ENCODE measurements at places on chromosomes 5 and 9.

DNA sequence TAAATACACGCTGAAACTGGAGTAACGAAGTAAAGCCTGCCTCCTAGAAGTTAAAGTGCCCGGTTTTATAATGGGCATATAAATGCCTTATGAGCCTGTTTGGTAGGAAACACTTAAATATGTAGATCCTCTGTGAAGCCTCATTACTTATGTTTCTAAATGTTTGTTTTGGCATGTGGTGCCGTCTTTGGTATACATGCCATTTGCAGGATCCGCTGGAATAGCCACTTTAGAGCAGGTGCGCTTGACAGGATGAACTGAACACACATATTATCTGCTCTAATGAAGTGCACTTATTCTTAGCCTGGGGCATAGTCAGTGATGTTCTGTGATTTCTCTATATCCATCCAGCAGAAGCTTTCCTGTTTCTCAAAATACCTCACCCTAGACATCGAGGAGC lies 778.1 kb upstream of the WWC1 start:
- DNase-seq = no peak

- DNase-seq = no peak
Measured at GRCh38 chr5:96577909-96578308, 84.3 kb upstream of the CAST start.

DNA sequence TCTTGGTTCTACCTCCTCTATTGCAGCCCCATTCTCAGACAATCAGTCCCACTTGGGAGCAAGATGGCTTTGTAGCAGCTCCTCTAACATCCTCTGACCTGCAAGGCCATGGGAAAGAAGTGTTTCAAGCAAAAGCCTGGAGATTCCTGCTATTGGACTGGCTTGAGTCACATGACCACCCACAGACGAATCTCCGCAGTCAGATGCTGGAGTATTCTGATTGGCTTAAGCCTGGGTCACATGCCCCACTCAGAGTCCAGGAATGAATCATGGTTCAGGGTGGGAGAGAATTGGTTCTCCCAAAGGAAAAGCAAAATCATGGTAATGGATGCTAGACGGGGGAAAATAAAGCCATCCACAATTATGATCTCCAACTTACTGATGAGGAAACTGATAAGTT lies 22.6 kb upstream of the LMX1B start:
- no peak for DNase-seq

DNA sequence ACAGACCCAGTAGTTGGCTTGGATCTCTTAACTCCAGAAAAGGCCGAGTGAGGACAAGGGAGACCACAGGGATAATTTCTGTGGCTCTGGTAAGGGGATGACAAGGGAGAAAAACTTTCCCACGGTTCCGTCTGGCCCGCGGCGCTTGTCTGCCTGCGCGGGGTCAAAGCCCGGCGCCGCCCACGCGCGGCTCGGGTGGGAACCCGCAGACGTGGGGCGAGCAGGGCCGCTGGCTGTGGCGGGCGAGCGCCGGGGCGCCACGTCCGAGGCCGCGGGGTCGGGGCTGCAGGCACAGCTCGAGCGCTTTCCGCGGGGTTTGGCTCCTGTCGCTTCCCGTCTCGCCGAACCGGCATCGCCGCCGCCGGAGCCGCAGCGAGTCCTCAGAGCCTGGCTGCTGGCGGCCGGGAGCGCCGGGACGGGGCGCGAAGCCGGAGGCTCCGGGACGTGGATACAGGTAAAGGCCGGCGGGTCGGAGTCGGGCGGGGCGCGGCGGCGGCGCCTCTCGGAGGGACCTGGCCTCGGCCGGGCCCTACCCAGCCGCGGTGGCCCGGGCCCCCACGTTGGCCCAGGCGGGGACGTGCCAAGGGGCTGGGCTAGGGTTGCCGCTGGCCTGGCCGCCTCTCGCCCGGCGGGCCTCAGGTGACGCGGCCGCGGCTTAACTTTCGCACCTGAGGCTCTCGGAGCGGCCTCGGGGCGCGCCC lies at the start of gene RNF180:
Gene RNF180, plus strand, starts transcription at position 344 of the 701 bp plus-strand sequence. CDS start 34,965 bp downstream, outside the sequence.
- peak; percentile 6 for DNase-seq

- DNase-seq = no peak
Measured at GRCh38 chr9:72089451-72090130, 29.2 kb upstream of the C9orf57 start.

DNA sequence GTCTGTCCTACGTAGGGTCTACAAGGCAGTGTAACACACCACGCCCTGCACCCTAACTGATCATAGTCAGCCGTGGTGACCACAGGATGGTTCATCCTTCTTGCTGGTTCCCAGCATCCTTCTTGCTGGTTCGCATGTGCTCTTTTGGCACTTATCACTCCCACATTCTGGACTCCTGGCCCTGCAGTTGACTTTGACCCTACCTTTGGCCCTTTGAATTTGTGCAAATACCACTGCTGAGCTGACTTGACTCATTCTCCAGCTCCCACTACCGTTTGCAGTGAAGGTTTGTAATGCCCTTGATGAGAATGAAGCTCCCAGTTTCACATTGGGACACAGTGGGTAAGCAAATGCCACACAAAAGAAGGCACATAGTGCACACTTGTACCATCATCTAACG lies 33.8 kb downstream of the PALM2AKAP2 start:
- DNase-seq = no peak
